Astrocyte of the spinal cord (primary cell): ENCODE measurements at places on chromosomes 1 and 21.

DNA sequence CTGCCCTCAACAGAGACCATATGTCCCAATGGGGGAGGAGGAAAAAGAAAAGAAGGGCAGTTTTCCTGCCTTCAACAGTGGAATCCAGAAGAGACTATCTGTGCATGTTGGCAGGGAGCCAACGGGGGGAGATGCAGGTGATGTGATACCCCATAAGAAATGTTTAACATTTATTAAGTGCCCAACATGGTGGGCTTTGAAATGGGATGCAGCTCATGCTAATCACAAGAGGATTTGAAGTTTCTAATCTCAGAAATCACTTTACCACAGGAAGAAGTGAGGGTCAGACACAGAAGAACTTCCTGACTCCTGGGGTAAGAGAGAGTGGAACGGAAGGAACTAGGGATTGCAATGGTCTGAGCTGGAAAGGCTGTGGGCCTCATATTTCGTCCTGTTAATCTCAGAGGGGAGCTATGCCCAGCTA is 16.2 kb downstream of the CSRP1 start:
- DNase-seq: no peak

GRCh38 chr1:59125154-59125553 is 171.7 kb upstream of the FGGY start:
- DNase-seq: no peak

DNA sequence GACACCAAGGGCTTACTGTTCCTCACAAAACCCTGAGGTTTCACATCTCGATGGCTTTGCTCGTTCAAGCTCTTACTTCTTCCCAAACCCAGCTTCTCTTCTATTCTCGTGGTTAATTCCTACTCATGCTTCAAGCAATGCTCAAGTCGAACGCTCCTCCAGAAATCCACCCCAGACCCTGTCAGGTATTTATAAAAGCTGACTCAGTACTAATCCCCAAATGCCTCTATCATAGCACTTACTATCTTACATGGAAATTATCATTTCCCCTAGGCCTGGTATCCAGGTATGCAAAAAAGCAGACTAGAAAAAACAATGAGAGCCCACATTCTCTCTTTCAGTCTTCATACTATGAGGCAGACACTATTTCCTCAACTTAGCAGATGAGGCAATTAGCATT is 6.3 kb downstream of the EBNA1BP2 start:
- DNase-seq: no peak

DNA sequence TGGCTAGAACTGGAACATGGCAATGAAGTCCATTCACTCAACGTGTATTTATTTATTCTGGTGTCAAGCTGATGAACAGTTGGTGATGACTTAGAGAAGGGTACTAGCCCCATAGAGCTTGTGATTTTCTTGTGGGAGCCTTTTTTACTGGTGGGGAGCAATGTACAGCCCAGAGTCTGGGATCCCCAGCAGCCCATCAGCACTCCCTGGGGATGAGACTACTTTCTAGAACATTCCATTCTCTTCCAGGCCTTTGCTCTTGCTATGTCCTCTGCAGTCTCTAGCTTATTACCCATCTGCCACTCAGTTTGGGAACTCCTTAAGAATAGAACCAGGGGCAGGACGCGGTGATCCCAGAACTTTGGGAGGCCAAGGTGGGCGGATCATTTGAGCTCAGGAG is 11.6 kb downstream of the SLC2A1 start:
- no peak for DNase-seq

DNA sequence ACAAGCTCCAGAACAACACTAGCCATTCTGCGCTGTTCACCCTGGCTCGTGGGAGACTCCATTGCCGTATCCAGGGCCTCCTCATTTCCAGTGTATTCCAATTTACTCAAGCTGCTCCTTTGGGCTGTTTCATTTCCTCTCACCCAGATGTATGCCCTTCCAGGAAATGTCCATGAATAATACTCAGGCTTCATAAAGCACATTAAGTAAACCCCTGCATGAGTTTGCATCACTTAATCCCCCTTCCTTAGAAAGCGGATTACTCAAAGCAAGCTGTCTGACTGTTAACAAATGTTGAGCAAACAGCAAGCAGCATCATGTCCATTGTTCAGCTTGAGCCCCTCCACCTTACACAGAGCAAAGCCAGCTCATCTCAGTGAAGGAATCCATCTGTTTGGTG is 403.6 kb upstream of the PBX1 start:
- no peak for DNase-seq

- DNase-seq: no peak
These were observed 28.2 kb upstream of the LGALS8 start for GRCh38 chr1:236495467-236496112.

GRCh38 chr1:230308039-230308438 is 118.1 kb downstream of the PGBD5 start:
- peak; percentile 90 for DNase-seq

DNA sequence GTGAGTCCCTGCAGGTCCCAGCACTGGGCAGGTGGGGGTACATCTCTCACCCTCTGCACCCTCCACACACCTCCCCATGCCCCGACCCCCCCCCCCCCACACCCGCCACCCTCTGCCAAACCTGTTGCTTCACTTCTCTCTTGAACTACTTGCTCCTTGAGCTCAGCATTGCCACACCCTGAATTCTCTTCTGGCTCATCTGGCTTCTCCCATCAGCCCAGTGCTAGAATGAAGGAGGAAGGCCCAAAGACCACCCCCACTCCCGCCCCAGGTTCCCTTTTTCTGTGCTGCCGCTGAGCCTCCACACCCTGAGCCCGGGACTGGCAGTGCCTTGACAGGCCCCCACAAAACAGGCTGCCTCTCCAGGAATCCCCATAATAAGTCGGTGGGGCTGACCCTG is 6.4 kb upstream of the TNNI1 start:
- no peak for DNase-seq
